ENCODE measurements at places on chromosomes 2 and 18.

DNA sequence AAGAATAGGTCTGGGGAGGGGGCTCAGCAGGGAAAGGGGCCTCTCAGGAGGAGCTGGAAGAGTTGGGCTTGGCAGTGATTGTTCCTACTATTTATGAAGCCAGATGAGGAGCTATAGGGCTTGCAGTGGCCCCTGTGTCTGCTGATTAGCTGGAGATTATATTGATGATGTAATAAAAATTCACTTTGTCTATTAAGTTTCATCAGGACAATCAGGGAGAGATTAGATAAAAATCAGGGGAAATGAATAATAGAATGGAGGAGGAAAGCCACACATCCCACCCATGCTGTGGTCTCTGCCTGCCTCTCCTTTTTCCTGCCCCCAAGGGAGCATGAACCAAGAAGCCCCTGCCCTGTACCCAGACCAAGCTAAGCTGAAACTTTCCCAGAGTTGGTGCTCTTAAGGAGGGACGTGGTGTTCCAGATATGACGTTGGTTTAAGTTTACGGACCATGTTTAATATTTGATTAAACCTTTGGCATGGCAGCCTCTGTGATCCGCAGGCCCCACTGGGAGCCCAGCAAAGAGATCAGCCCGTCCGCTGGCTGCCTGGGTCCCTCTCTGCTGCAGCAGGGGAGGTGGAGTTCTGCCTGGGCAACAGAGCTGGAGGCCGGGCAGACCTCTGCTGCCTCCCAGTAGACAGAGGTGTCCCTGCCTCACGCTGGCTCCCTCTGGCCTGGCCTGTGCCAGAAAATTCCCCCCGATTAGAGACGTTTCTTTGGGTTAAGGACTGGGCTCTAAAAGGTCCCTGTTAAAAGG is 15.3 kb downstream of the CELF4 start:
- ATAC-seq, result no peak

DNA sequence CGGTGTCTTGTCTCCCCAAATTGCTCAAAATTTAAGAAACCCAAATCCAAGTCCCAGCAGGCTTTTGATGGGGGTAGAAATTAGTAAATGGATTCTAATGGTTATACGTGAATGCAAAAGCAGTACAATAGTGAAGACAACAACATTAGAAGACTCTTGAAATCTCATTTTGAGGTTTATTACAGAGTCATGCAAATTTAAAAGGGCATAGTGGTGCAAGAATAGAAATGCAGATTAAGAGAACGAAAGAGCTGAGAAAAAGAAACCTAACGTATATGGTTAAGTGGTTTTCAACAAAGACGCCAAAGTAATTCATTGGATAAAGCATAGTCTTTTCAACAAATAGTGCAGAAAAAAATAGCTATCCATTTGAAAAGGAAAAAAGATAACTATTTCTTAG is 33.2 kb upstream of the CXXC1 start:
- no peak for ATAC-seq

DNA sequence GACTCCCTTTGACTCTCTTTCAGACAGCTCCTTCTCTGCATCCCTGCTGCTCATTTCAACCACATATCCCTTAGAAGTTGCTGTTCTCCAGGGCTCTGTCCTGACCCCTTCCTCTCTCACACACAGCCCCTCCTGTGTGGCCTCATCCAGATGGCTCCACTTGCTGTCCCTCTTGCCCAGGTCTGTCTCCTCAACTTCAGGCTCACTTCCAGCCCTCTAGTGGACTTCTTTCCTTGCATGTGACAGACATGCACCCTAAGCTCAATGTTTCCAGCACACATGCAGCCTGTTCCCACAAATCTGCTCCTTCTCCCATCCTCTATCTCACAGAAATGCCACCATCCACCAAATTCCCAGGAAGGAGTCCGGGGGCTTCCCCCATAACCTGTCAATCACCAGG is 9.0 kb upstream of the MRPL19 start:
- ATAC-seq, result no peak

DNA sequence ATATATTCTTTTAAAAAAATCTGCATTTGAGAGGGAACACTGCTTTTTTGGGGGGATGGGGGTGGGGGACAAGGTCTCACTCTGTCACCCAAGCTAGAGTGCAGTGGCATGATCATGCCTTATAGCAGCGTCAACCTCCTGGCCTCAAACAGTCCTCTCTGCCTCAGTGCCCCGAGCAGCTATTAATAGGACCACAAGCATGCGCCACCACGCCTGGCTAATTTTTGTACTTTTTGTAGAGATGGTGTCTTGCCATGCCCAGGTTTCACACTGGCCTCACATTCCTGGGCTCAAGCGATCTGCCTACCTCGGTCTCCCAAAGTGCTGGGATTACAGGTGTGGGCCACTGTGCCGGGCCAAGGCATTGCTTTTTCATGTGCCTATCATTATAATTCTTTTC is 154.2 kb downstream of the ATAD2B start:
- ATAC-seq, result no peak

DNA sequence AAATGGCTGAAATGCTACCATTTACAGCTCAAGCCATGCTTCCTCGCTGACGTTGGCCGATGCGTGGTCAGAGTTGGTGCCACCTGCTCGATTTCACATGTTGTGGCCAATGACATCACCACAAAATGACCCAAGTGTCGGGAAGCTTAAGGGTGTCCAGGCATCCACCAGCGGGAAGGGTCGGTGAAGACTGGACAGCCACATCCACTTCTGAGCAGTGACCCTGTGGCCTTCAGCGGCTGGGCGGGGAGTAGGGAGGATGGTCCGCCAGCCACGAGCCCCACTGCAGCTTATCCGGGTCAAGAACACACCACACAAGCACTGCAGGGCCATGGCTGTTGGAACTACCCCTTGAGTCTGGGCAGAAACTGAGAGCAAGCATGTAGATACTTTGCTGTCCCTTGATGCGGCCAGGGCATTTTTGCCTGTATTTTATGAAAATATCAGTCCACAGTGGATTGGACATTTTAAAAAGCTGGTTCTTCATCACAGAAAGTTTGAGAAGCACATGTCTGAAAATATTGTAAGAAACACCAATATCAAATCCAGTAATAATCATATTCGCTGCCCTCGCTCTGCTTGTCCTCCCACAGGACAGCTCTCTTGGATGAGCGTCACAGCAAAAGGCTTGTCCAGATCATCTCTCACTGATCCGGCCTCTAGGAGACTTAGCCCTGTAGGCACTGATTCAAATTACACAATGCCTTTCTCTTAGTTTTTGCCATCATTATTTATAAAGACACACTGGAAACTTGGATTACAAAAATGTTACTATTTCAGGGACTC is 174.0 kb downstream of the TWIST2 start:
- ATAC-seq, result no peak

- ATAC-seq, result no peak
Measured at GRCh38 chr2:165864296-165864695, 70.2 kb upstream of the GALNT3 start.

DNA sequence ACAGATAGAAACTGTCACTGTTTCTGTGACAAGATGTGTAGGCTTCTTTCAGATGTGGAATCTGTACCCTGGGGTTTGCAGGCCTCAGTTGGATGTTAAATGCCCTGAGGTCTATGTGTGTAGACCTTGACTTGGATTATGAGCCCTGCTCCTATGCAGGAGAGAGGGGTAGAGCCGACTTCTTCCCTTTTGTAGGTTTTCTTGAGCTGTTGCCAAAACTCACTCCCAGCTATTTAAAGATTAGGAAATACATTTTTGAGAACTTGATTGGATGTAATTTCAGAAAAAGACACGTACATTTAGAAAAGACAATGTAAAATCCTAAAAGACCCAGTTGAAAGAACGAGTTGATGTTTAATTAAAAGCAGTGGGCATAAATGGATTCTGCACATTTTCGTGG is 374.8 kb downstream of the SLC4A3 start:
- ATAC-seq, result no peak

GRCh38 chr18:27600245-27600644 is 415.1 kb upstream of the CHST9 start:
- no peak for ATAC-seq

DNA sequence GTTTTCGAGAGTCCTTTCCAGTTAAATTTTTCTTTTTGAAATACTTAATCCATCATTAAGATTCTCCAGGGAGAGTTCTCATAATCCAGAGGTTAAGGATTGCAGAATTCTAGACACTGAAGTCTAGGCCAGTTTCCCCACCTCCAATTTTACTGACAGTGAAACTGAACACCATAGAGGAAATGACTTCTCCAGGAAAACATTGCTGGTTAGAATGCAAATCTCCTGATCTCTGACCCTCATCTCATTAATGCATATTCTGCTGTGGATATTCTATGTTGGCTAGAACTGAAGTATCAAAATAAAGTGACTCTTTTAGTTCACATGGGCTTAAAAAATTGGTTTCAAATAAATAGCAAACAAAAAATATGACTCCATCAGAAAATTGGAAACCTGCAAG is 105.8 kb upstream of the UGP2 start:
- no peak for ATAC-seq

GRCh38 chr2:3283206-3283605 is 94.4 kb downstream of the EIPR1 start:
- ATAC-seq, result no peak

DNA sequence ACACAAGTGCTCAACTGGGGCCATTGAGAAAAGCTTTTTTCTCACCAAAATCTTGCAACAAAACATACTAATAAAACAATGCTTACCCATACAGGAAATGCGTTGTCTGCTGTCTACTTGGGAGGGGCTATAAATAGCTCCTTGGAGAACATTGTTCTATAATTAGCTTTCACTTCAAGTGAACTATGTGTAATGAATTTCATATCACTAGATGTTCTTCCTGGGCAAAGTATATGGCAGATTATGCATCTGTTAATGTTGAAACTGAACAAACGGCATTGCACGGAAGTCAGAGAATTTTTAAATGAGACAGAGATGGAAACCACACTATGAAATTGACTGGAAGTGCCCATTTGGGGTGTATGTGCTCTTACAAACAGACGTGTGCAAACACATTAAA is 6.4 kb upstream of the NPAS2 start:
- ATAC-seq, result no peak

DNA sequence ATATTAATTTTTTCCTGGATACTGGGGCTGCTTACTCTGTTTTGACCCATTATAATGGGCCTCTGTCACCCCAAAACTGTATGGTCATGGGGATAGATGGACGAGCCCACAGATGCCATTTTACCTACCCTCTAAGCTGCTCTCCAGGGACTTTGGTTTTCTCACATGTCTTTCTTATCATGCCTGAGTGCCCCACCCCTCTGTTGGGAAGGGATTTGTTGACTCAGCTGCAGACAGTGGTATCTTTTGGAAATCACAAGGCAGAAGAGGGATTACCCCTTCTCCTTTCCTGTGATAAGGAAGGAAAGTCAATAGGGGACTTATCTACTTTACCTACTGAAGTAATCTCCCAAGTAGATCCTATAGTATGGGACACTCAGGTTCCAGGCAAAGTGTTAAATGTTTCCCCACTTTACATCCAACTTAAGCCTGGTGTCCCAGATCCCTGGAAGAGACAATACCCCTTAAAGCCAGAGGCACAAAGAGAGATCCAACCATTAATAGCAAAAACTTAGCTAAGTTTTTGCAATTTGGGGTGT is 182.7 kb downstream of the RNF152 start:
- ATAC-seq, result no peak

- no peak for ATAC-seq
Measured at GRCh38 chr18:8662560-8663255, 42.6 kb upstream of the MTCL1 start.

DNA sequence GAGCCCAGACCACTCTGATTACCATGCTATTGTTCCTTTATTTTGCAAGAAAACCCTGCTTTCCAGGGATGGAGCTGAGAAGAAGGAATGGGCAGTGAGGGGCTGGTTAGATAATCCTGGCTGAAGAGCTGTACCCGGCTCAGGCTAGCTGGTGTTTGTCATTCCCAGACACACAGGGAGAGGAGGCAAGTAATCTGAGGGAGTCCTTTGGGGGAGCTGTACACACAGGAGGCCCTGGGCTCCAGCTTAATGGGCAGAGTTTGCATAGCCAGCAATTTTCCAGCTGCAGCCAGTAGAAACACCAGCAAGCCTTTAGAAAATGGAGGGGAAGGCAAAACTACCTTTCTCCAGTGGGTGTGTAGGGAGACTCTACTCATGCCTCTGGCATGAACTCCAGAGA is 259.3 kb downstream of the SOX11 start:
- ATAC-seq, result no peak

- no peak for ATAC-seq
Measured at GRCh38 chr2:216904974-216905373, 45.1 kb upstream of the TNP1 start.

- peak; percentile 20 for ATAC-seq
Measured at GRCh38 chr18:50193796-50194630, 934 bp downstream of the MYO5B start.

DNA sequence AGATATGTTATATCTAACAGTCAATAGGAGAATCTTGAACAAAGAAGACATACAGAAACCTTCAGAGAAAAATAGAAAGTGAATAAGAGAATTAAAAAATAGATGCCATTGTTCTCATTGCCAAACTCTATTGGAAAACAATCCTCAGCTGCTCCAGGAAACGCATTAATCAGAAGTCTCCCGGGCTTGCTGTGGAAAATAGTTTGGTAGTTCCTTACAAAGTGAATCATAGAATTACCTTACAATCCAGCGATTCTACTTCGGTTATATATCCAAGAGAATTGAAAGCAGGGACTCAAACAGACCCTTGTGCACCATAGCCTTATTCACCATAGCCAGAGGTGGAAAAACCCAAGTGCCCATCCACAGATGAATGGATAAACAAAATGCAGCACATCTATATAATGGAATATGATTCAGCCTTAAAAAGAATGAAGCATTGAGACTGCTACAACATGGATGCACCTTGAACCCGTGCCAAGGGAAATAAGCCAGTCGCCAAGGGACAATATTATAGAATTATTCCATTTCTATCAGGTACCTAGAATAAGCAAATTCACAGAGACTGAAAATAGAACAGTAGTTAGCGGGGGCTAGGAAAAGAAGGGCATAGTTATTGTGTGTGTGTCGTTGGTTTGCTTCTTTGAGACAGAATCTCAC is 21.9 kb upstream of the CHRNA1 start:
- ATAC-seq, result no peak

- ATAC-seq, result no peak
Measured at GRCh38 chr2:53331667-53332066, 435.9 kb upstream of the CHAC2 start.

DNA sequence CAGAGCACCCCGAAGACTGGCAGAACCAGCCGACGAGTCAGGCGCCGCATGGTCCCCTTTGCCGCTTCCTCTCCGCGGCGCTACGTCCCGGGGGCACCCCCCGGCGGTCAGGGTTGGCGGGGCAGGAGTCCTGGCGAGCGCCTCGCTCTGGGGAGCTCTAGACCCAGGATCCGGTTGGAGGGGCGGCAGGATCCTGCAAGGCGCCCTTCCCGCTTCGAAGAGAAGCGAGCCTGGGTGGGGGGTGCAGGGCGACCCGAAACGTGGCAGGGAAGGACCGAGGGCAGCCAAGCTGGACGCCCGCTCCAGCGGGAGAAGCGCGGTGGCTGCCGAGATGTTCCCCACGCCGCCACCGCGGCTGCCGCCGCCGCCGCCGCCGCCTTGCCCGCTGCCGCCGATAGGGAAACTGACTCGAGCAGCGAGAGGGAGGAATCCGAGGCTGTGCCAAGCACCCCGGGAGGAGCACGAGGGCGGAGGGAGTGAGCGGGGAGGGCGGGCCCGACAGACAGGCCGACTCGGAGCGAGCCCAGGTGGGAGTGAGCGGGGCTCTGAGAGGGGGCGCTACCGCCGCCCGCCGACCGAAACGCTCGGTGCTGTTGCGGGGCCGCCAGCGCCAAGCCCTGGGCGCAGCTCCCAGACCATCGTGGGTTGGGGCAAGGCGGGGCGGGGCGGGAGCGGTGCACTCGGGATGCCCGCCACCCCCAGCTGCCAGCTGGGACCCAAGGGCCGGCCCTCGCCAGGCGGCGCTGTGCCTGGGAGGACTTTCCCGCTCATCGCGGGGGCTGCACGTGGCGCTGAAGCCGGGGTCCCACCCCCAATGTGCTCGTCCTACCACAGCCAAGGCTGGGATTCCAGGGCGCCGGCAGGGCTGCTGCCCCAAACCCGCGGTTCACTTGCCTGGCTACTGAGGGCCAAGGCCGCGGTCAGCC is at the start of gene GALNT14:
TSS of gene GALNT14 (minus strand) at position 404 of the 926 bp plus-strand sequence. CDS start at position 50, 354 bp downstream.
- ATAC-seq, result peak; percentile 82
